DND-41 (cell line): ENCODE measurements at places on chromosomes 6 and 20.

GRCh38 chr20:33401921-33402369 is 626 bp upstream of the CDK5RAP1 start:
- DNase-seq, result peak; percentile 42

GRCh38 chr20:47392015-47392720 is 35.7 kb upstream of the ZMYND8 start:
- no peak for DNase-seq

DNA sequence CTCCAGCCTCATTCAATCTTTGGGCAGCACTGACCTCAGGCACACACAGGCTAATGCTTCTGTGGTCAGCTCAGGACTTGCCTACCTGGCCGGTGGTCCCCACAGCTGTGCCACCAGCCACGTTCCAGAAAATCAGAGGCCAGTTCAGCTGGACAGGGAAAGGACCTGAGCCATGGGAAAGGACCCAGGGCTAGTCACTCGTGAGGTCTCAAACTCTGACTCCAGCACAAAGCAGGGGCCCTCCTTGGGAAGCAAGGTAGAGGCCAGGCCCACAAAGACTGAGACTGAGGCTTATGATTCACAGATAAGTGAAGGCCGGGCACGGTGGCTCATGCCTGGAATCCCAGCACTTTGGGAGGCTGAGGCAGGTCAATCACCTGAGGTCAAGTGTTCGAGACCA is 22.4 kb upstream of the HELZ2 start:
- DNase-seq, result no peak

GRCh38 chr6:123802351-123802696 is 1.3 kb upstream of the NKAIN2 start:
- no peak for DNase-seq

DNA sequence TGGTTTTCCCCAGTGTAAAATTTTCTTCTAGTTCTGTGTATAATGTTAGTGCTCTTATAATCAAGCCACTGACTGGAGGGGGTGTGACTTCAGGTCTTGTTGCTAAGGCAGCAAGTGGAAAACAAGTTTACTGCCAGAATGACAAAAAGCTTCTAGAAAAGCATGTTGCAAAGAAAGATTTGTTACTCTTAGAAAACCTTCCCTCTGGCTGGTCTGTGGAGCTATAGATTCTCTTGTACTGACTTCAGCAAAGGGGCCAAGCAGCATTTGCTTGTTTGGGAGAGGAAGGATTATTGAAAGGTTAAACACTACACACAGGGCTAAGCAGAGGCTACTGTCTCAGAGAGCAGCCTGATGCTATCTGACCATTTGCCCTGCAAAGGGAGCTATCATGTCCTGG is 288.8 kb downstream of the BTBD9 start:
- DNase-seq, result no peak

GRCh38 chr20:21693322-21693721 is 12.1 kb upstream of the PAX1 start:
- DNase-seq, result peak; percentile 20

GRCh38 chr20:40717343-40717865 is 28.4 kb upstream of the MAFB start:
- DNase-seq, result no peak

DNA sequence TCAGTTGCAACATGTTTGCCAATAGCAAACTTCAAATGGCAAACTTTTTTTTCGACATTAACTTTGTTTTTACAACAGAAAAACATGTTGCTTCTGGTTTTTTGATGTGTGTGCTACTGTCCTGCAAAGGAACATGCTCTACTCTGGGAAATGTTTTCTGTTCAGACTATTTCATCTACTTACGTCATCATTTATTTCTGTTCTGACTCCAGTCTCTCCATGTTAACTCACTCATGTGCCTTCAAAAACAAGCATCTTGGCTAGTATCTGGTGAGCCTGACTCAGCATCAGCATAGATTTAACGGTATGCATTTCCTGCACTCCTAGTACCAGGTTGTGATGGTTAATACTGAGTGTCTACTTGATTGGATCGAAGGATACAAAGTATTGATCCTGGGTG is 36.1 kb upstream of the MAP7 start:
- DNase-seq, result no peak

DNA sequence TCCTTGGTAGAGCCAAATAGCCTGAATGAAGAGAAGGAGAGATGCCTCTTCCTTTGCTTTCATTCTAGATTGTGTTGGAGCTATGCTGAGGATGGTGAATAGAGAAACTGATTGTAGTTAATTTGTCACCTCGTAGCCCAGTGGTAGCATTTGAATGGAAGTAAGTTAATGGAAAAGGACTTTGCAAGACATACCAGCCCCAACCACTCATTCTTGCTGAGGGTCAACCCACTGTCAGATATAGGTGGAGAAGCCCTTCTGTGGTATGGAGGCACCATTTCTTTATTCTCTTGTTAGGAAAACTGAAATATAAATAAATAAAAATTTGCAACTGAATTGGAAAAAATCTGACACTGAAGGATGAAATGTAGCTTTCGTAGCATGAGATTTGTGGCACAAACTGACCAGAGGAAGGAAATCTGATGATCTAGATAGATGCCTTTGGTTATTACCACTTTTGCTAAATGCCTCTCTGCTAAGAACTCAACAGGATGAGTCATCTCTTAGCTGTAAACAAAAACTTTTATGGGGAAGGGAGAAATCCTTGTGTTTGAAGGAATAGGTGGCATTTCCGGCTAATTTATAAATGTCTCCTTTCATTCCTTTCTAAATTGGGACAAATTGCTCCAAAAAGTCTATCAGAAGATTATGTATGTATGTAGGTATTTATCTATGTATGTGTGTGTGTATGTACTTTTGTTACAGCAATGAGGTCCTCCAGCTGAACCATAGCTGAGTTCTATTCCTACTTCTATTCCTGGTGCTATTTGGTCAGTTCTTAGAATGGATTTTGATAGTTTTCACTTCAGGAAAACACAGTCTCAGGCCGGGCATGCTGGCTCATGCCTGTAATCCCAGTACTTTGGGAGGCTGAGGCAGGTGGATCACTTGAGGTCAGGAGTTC is 76.5 kb upstream of the SUPT3H start:
- no peak for DNase-seq
